ENCODE measurements at places on chromosomes 16 and 17.

- no peak for DNase-seq
Measured at GRCh38 chr16:50238314-50238713, 28.0 kb upstream of the ADCY7 start.

- DNase-seq: no peak
Measured at GRCh38 chr16:46886764-46887523, 2.8 kb downstream of the GPT2 start.

- no peak for DNase-seq
Measured at GRCh38 chr16:67901734-67902133, 8.7 kb downstream of the PSKH1 start.

DNA sequence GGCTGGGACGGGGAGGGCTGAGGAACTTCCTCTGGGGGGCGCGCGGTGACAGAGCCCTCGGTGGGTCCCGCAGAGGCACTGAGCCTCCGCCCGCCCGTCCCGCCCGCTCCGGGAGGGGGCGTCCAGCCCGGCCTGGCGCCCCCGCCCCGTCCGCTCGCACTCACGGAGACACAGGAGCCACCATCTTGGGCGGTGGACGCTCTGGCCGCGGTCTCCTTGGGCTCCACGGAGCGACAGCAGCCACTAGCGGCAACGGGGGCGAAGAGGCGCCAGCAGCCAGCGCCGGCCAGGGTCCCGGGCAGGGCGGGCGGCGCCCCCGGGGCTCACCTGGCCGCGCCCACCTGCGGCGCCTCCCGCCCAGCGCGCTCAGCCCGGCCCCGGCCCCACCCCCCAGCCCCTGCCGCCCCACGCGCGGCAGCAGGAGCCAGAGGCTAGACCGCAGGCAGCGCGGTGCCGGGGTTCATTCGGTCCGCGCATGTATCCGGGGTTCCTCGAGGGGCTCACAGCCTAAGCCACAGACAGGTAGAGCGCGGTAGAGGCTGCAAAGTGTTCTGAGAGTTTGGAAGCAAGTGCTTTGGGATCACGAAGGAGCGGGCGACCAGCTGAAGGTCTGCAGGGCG, at the start of gene C17orf113:
TSS of gene C17orf113 (minus strand) at position 209 of the 620 bp plus-strand sequence. CDS start 7,225 bp downstream, outside the sequence.
- peak; percentile 2 for DNase-seq

- no peak for DNase-seq
Measured at GRCh38 chr17:61809816-61810392, 53.4 kb downstream of the BRIP1 start.

DNA sequence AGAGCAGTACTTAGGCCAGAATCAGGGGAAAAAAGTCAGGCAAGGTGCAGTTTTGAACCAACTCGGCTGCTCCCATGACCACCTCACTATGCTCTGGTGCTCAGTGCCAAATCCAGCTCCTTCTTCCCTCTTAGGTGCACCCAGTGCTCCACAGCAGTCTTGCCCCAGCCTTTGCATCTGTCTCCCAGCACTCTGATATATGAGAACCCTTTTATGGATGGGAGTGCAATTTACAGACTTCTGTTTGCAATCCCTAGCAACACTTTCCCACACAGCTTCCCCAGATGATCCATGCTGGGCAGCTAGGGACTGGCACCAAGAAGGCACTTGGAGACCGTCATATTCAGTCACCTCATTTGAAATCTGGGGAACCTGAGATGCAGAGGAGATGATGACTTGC, 267.9 kb upstream of the CCL2 start:
- DNase-seq: no peak

DNA sequence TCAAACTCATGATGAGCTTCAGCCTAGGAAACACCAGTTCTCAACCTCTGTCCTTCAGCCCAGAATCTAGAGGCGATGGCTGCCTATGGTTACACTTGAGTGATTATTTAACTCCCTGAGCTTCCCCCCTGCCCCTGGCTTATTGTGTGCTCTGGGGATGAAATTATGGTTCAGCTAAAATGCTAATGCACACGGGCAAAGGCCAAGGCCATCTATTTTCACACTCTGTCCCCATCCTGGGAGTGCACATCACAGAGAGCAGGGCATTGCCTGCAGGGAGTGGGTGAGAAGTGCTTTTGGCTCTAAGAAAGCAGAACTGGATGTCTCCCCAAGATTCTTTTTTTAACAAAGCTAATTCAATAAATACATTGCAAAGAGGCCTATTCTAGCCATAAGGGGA, 21.6 kb upstream of the CACNG5 start:
- DNase-seq: no peak
